GM04503 (cell line): ENCODE measurements at places on chromosomes 7 and 10.

- DNase-seq: no peak
These were observed 28.9 kb downstream of the RBM17 start for GRCh38 chr10:6117711-6118110.

- DNase-seq: no peak
These were observed 83.6 kb downstream of the DNAJC1 start for GRCh38 chr10:21919906-21920305.

DNA sequence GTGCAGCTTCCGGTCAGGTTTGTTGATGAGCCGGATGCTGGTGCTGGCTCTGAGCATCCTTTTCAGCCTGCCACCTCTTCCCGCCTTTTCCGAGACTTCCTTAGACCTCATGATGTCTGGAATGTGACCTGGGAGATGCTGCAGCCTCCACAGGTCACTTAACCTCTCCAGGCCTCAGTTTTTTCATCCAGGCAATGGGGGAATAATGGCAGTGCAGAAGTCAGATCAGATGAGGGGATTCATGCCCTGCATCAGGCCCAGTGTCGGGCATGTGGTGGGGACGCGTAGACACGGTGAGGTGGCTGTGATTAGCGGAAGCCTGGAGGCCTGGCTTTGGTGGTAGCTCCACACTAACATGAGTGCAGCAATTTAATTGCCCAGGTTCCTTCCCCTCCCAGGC lies 24.6 kb downstream of the PFKFB3 start:
- no peak for DNase-seq

DNA sequence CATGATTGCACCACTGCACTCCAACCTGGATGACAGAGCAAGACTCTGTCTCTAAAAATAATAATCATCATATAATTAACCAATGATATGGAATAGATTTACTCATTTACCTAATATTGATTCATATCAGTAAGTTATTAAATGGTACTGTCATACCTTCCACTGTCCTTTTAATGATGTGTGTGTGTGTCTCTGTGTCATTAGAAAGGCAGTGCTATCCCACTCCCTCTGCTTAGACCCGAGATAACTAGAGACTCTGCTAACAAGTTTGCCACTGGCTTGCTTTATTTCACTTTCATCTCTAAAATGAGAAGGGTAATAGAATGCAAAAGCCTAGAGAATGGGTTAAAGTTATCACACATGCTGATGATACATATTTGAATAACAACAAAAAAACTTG lies 21.1 kb downstream of the MCM10 start:
- no peak for DNase-seq

DNA sequence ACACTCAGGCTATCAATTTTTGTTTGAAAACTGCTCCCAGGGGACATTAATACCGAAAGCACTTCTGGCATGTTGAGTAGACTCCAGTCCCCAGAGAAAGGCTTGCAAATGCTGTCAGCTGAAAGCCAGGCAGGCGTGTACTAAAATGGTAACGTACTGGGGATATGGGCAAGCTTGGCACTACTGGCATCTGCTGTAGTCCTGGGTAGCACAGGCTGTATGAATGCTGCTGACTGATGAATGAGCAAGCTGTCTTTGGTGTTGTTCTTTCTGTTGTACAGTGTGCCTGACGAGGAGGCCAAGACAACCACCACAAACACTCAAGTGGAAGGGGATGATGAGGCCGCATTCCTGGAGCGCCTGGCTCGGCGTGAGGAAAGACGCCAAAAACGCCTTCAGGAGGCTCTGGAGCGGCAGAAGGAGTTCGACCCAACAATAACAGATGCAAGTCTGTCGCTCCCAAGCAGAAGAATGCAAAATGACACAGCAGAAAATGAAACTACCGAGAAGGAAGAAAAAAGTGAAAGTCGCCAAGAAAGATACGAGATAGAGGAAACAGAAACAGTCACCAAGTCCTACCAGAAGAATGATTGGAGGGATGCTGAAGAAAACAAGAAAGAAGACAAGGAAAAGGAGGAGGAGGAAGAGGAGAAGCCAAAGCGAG lies 53.5 kb upstream of the AGBL3 start:
- DNase-seq: no peak

DNA sequence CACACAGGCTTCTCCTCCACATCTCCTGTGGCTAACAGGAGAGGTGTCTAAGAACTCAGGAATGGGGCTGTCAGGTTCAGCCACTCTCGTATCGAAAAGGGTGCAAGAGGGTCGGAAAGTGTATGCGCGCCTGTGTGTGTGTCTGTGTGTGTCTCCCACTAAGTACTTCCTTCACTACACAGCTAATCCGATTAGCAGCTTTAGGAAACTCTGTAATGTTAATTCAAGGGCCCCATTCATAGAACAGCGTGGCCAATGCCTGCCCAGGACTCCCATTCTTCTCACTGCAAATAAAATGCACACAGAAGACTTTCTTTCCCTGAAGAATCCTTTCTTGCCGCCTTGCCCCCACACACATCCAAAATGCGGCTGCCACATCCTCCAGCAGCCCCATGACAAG lies 39.9 kb downstream of the TLL2 start:
- DNase-seq: no peak

DNA sequence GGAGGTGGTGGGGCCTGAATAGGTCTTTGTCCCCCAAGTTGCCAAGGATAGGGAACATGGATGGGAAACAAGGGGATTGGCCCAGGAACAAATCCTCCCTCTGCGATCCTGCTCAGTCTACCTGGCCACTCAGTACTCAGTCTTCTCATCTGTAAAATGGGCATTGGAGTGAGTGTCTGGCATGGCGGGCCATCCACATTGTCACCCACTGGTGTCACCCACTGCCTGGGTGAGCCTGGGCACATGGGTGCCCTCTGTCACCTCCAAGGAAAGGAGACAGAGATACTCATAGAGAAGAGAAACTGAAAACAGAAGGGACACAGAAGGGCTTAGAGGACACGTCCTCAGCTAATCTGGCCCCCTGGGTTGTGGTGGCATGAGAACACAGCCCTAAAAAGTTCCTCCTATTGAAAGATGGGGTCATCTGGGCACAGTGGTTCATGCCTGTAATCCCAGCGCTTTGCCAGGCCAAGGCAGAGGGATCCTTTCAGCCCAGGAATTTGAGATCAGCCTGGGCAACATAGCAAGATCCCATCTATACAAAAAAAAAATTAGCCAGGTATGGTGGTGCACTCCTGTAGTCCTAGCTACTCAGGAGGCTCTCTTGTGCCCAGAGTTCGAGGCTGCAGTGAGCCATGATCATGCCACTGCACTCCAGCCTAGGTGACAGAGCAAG lies 12.5 kb upstream of the TNRC18 start:
- DNase-seq: no peak

- DNase-seq: no peak
These were observed at the start of gene TM9SF3 for GRCh38 chr10:96586419-96587263. TM9SF3 (minus strand) TSS chr10:96587012; CDS start chr10:96586835, 177 bp downstream.

DNA sequence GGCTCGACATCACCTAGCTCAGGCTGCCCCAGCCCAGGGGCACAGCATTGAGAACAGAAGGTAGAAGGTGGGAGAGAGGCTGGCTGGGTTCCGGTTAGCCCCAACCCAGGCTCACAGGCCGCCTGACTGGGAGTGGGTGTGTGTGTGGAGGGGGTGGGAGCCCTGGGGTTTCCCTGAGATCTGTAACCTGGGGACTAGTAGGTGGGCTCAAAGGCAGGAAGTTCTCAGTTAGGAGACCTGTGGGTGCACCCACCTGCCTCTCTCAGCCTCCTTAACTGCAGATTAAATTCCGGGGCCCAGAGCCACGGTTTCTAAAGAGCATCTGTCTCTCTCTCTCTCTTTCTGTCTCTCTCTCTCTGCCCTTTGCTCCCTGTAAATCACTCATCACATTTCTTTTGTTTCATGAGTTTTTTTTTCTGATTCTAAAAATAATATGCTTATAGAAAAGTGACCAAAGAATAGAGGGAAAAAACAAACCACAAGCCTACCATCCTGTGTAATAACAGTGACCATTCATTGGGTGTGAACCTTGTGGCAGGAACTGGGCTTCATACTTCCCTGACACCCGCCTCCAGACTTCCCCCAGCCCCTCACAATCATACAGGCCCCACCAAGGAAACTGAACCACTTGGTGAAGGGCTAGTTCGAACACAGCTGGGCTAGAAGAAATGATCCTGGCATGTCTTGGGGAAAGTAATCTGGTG lies 83.4 kb upstream of the SMNDC1 start:
- no peak for DNase-seq

DNA sequence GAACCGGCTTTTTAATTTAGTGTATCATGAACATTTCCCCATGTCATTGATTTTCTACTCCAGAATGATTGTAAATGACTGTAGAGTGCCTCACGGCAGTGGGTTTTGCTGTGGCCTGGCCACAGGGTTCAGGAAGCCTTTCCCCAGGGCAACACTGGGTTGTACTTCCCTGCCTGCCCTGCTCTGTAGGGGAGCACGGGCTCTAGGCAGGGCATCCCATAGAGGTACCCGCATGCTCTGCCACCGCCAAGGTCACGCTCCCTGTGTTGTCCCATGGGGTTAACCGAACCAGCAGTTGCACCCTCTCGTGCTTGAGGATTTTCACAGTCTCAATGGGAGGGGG lies 63.8 kb downstream of the BPGM start:
- DNase-seq: no peak

GRCh38 chr10:53402594-53402993 lies 630.0 kb upstream of the MBL2 start:
- DNase-seq: no peak

GRCh38 chr10:130814610-130815009 lies 496.9 kb downstream of the TCERG1L start:
- no peak for DNase-seq

DNA sequence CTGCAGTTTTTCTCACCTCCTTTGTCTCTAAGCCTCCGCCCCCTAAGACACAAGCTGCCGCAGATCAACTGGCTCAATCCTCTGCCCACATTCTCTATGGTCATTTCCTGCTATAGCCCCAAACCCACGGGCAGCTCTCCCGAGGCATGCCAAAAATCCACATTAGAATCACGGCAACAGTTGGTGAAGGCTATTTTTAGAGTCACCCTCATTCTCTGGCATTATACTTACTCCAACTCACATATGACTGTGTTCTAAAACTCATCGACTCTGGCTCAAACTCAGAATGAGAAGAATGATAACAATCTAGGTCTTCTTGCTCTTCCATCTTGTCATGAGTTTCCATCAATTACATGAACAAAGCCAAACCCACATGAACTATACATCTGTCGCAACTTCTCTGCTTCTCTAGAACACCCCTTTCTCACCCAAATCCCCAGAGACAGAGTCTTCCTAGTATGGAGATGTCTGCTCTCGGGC lies 10.9 kb upstream of the KIAA1549 start:
- DNase-seq: peak; percentile 94

DNA sequence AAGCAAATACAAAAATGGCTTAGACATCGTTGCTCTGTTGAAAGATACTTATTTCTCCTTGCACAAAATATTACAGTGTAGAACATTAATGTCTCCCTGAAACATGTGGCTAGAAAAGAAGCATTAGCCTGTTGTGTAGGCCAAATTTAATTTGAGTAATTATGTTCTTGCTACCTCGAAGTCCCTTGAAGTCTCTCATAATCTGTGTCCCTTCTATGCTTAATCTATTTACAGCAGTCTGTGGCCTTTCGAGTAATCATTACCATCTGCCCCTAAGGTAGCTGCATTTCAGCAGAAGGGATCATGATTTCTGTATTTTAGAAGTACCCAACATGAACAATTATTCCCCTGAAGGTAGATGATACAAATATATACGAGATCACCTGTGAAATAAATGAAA lies 615.2 kb downstream of the GRM8 start:
- DNase-seq: no peak

DNA sequence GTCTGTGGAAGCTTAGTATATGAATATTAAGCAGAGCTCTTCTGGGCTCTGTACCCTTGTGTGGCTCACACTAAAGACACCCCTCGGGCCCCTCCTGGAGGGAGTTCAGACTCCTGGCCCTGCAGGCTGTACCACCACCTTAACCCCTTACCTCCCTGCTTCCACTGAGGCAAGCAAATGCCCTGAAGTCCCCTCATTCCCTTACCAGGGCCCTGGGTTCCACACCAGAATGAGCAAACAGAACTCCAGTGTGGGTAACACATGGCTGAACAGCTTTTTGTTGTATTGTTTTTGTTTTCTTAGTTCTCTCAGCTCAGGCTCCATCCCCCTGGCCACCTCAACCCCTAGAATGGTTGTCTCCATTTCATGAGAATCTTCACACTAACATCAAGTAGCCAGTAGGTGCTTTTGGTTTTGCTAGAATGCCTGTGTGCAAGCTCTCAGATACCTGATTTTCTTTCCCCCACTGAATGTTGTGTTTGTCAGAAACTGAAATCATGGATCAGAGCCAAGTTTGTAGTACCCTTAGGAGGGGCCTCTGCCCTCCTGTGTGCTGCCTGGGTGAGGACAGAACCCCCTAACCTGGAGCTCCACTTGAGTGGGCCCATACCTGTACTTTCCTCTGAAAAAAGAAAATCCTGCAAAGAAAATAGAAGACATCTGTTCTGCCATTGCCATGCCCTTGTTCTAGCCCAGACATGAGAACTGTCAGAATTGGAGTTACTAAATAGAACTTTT lies 2.8 kb upstream of the WAPL start:
- no peak for DNase-seq

DNA sequence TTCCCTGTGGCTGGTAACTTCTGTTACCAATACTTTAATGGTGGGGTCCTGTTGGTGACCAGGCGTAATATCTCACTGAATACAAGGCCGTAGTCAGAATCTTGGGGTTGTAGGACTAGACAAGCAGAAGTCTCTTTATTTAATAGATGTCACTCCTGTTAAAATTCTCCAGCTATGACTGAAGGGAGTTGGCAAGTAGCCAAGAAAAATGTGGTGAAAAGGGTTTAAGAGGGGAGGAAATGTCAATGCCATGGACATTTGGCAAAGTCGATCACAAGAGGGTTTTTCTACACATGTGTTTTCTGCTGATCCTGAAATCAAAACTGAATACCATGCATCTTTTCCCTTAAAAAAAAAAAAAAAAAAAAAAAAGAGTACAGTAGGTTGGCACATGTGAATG lies 533.5 kb downstream of the AUTS2 start:
- DNase-seq: no peak

- DNase-seq: no peak
These were observed 106.7 kb downstream of the SNX10 start for GRCh38 chr7:26398427-26398755.

GRCh38 chr10:122459561-122460273 lies 1.6 kb upstream of the HTRA1 start:
- peak; percentile 40 for DNase-seq

DNA sequence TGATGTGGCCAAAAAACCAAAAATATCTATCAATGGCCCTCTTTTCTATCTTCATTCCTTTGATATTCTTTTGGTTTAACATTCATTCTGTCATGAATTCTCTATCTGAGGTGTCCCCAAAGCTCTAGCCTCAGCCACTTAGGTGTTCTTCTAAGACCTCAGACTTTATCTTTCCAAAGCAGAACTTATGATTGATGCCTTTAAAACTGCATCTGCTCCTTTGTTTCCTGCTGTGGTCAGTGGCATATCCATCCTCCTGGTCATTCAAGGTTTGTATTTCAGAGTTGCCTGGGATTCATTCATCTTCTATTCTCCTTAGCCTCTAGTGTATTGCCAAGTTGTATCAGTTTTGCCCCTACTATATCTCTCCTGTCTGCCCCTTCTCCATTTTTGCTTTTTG lies 30.6 kb downstream of the FHIP2A start:
- no peak for DNase-seq

- DNase-seq: no peak
These were observed 56.3 kb downstream of the CACUL1 start for GRCh38 chr10:118698421-118698820.
